DMS53 (cell line): ENCODE measurements at places on chromosomes 1 and 21.

DNA sequence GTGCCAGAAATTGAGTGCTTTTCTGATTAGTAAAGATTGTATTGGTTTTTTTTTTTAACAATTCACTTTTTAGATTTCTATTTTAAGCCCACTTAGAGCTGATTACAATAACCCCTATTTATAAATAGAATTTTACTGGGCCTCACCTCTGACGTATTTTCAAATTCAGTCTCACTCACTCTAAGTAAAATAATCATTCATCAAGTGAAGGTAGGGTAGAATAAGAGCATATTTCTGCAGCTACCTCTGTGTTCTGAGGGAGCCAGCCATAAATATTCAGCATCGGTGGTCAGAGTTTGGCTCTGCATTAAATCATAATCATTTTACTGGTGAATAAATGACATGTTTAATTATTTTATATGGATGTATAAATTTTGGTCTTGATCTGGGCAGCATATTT is 95.8 kb upstream of the UBE2U start:
- DNase-seq, result no peak

DNA sequence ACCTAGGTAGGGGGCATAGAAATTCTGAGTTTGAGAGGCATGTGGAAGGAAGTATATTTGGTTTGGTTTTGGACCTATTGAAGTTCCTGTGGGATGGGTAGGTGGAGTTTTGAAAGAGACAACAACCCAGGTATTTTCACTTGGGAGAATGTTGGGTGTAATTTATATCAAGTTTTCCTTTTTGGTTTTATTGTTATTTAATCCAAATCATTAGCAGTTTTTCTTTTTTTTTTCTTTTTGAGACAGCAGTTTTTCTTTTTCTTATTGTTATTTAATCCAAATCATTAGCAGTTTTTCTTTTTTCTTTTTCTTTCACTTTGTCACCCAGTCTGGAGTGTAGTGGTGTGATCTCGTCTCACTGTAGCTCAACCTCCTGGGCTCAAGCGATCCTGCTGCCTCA is 30.1 kb downstream of the RNF11 start:
- no peak for DNase-seq

GRCh38 chr1:223474804-223475203 is 81.6 kb downstream of the CCDC185 start:
- no peak for DNase-seq

- no peak for DNase-seq
These were observed 2.2 kb downstream of the SFPQ start for GRCh38 chr1:35190784-35191183.

DNA sequence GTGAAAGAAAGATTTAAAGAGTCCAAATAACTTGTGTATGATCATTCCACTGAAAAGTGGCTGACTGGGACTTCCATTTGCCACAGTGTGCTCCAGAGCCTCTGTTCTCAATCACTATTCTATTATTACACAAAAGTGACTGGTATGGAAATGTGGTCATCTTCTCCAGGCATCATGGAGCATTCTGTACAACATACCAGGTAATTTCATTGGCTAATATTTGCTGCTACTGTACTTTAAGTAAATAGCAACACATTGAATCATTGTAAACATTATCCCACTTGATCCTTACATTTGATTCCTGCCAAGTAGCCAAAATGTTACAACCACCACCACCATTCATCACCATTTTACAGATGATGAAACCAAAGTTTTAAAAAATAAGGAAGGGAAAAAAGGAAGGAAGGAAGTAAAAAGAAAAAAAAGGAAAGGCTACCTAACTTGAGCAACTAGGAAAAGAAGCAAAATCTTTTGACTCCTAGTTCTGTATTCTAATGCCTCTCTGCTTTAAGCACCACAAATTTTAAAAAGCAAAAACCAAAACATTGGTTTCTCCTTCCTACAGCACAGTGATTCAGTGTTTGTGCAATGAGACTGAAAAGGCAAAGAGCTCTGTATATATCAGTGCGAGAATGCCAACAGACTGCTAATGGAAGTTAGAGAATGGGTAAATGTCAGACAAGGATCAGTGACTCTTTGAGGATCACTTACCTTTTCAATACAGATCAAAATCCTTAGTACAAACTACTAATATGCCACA is 361.4 kb upstream of the PTBP2 start:
- DNase-seq, result peak; percentile 70

DNA sequence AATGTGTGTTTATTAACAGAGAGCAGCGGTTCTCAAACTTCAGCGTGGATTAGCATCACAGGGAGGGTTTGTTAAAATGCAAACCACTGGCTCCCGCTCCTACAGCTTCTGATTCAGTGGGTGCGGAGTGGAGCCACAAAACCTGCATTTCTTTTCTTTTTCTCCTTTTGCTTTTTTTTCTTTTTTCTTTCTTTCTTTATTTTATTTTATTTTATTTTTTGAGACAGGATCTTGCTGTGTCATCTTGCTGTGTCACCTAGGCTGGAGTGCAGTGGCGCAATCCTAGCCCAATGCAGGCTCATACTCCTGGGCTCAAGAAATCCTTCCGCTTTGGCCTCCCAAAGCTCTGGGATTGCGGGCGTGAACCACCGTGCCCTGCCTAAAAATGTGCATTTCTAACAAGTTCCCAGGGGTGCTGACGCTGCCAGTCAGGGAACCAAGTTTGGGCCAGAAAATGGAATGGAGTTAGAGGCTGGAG is 20.9 kb upstream of the SLC1A7 start:
- DNase-seq, result no peak

- DNase-seq, result no peak
These were observed 16.5 kb upstream of the PIGV start for GRCh38 chr1:26771285-26771642.

DNA sequence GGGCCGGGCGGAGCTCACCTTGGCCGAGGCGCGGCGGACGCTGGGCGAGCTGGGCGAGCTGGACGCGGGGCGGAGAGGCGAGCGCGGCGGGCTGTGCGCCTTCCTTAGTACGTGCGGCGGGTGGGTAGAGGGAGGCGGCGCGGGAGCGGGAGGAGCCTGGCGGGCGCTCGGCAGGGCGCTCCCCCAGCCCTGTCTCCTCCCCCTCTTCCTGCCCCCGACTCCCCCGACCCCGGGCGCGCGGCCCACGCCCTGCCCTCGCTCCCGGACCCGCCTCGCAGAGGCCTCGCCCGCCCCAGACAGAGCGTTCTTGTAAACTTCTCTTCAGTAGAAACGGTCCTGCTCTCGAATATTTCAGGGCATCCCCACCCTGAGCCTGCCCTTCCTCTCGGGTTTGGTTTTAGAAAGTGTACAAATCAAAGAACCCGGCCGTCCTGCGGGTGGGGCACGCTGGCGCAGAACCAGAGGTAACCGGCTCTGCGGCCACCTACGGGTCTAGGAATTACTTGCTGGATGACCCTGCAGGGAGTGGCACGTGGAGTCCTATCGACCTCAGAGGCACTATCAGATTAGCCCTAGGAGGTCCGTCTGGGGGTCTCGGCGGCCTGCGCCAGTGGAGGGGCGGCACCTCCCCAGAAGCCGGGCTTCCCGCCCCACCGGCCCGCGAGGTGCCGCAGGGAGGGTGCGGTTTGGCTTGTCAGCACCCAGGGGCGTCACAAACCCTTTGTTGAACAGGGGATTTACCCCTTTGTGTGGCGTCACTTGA is at the start of gene S100A10:
TSS of gene S100A10 (minus strand) at position 126 of the 763 bp plus-strand sequence. CDS start 7,629 bp downstream, outside the sequence.
- peak; percentile 78 for DNase-seq

GRCh38 chr1:167430134-167430848 is 88.0 kb downstream of the CD247 start:
- no peak for DNase-seq

DNA sequence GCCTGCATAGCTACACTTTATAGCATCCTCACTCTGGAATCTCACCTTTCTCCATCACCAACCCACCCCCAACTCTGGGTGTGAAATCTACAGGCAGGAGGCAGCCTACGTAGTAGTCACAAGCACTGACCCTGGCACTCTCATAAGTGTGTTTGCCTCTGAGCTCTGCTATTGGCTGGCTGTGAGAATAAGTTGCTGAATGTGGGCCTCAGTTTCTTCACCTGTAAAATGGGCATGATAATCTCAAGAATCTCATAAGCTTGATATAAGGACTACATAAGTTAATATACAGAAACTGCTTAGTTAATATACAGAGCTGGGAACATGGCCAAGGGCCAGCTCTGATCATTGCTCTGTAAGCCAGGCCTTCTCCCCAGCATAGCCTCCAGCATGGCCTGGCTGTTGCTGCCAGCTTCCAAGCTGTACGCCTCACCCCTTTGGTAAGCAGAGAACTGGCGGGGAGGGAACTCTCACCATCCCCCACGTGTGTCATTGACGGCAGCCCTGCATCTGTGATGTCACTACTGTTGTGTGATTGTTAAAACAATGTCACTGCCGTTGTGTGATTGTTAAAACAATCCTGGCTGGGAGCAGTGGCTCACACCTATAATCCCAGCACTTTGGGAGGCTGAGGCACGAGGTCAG is 53.3 kb downstream of the SYF2 start:
- DNase-seq, result no peak

GRCh38 chr21:23524685-23525084 is 2082.6 kb downstream of the MRPL39 start:
- DNase-seq, result no peak

GRCh38 chr1:157073944-157074685 is 25.5 kb downstream of the ETV3L start:
- peak; percentile 89 for DNase-seq

GRCh38 chr1:246281639-246282038 is 225.4 kb downstream of the SMYD3 start:
- peak; percentile 58 for DNase-seq

GRCh38 chr1:58575551-58576324 is 1.3 kb downstream of the TACSTD2 start:
- DNase-seq, result peak; percentile 77

- DNase-seq, result no peak
These were observed 9.9 kb downstream of the FAM3B start for GRCh38 chr21:41326414-41327080.

GRCh38 chr1:22471078-22471477 is 19.4 kb downstream of the ZBTB40 start:
- no peak for DNase-seq

DNA sequence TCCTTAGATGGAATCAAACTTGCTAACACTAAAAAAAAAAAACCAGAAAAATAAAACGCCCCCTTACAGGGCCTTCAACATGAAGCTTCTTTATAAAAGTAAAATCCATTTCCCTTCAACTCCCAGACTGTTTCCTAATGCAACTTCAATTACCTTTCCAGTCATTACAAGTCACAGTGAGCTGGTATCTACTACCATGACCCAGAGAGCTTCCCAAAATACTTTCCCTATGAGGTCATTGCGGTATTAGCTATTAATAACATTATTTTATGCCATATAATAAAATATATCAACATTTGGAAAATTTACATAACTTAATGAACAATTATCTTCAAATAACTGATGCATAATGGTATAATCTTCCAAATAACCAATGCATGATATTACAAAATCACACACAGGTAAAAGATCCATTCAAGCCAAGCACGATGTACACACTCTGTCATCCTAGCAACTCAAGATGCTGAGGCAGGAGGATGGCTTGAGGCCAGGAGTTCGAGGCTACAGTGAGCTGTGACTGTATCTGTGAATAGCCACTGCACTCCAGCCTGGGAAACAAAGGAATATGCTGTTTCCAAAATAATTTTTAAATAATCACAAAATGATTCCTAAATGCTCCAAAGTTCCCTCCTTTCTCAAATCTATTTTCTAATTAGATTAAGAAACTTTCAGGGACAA is 24.1 kb downstream of the EIF4G3 start:
- DNase-seq, result no peak

- peak; percentile 35 for DNase-seq
These were observed 14.6 kb downstream of the NGF start for GRCh38 chr1:115323366-115324004.

DNA sequence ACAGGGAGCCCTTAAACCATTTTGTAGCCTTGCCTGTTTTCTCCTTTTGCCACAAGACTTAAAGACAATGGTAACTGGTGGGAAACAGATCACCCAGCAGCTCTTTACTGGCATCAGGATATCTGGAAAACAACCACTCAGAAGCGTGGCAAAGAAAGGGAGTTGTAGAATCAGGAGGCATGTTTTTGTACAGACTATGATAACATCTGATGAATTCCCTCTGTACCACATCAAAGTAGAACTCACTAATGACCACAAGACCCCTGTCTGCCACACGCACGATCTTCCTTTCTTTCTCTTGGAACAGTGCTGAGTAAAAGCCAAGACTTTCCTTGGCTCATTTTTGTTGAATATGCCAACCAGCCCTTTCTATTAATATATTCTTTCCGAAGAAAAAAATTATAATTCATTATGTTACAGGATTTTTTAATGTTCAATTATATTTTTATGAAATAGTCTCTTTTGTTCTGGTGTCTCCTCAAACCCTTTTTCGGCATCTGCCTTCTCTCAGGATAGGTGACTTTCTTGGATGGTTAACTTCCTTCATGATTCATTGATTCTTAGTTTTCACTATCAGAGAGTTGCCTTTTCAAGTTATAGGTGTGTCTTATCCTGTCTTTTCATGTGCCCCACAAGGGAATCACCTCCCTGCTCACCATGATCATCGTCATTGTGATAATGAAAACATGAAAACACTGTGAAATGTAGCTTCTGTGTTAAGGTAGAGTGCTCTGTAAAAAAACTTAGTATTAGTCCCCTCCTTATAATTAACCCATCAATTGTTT is 7.9 kb upstream of the PHGDH start:
- no peak for DNase-seq

DNA sequence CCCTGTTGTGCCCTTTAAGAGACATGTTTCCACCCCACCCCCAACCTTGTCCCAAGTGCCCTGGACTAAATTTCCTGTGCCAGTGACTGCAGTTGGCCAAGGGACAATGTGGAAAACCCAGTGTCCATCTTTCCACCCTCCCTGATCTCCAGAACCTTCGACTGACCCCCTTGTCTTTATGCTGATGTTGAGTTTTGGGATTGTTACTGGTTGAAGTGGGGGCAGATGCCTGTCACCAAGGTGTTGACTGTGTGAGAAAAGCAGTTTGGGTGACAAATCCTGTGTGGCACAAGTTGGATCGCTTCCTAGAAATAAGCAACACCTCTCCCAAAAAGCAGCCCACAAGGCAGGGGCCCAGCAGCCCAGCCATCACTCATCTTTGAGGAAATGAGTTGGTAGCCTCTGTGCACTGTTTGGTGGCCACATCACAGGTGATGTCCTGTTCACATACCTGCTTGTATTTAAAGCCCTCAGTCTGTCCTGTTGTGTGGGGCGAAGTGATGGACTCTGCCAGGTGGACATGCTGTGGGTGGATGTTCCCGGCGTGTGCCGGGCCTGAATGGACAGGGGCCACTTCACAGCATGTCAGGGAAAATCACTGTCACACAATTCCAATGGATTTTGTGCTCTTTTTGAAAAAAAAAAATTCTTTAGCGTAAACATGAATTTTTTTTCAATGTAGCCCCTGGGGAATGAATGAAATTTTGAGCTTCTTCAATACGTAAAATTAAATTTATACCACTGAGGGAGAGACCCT is 6.6 kb upstream of the MIIP start:
- no peak for DNase-seq
